ENCODE measurements at places on chromosomes 5 and 9.
A peak's percentile ranks its signal among the peaks of the same experiment; 100 is the strongest.

DNA sequence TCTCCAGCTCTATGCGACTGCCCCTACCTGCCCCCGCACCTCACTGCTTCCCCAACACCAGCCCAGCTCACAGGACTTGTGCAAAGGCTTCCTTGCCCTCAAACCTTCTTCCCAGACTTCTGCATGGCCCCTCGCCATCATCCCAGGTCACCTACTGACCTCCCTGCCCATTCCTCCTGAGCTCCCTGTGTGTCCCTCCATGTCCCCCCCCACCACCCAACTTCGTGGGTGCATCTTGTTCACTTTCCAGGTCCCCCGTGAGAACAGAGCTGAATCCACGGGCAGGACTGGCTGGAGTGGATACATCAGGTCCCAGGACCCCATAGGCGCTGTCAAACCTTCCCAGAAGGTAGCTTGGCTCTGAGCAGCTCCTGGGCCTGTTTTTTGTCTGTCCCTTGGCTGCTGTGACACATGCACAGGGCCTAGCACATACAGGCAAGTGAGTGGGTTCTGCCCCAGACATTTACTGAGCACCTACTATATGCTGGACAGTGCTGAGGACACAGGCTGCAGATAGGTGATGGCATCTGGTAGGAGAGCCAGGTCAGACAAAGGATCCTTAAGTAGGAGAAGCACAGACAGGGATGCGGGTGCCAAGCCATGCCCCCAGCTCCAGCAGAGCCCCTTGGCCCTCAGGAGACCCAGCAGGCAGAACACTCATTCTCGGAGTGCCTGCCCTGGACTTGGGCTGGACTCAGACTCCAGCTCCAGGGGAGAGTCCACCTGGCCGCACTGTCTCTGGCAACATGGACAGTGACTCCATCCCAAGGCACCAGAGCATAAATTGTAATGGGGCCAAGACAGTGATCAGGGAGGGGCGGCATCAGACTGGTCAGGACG is 15.0 kb downstream of the NINJ1 start:
- no peak for DNase-seq

GRCh38 chr5:61186634-61187033 is 24.4 kb upstream of the SMIM15 start:
- no peak for DNase-seq

- peak; percentile 76 for DNase-seq
Observed at GRCh38 chr5:150789943-150790611, 11.5 kb downstream of the SMIM3 start.

GRCh38 chr5:471750-472058 is 28.7 kb downstream of the EXOC3 start:
- peak; percentile 38 for DNase-seq

DNA sequence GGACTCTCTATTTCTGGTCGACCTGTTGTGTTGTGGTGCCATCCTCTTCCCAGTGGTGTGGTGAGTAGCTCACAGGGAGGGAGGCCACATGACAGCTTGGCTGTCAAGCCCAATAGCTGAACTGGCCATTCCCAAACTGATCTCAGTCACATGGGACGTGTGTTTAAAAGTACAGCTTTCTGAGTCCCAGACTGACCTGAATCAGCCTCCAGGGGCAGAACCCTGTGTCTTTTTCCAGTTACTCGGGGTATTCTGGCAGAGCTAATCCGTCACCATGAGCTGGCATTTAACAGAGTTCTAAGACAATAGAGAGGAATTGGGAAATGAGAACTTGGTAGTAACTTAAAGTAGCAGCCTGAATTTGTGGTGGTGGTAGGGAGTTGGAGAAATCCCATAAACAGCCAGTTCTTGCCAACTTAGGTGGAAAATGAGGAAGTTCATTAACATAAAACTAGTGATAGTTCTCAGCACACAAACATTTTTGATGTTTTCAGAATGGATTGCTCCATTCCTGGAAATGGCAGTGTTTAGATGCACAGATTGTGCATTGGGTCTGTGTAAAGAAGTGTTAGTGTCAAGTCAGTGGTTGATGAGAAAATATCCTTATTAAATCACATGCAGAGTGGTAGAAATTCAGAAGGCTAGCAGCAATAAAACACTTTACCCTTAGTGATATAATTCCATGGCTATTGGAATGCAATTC is 50.9 kb downstream of the GPR107 start:
- peak; percentile 80 for DNase-seq

DNA sequence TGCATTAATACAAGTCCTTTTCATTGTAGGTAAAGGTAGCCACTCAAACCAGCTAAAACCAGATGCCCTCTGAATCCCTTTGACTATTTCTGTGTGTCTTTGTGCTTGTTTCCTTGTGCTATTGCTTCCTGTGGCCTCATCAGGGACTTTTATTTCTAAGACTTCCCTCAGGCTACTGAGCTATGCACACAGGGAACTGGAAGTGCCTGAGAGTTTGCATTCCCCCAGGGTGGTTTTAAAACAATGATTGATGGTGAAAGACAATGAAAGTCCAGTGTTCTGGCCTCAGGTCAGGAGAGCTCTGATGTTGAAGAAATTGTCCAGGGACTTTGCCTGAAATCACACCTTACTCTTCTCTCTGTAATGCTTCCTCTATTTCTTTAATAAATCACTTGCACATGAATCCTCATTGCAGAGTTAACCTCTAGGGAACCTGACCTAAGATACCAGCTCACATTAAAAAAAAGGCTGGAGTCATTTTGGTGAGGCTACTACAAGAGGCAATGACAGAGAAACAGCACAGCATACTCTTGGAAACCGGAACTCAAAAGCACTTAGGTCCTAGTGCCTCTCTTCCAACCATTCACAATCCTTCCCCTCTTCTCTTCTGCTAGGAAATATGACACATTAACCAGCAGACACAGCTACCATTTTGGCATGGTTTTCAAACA is 158.1 kb upstream of the NREP start:
- no peak for DNase-seq

DNA sequence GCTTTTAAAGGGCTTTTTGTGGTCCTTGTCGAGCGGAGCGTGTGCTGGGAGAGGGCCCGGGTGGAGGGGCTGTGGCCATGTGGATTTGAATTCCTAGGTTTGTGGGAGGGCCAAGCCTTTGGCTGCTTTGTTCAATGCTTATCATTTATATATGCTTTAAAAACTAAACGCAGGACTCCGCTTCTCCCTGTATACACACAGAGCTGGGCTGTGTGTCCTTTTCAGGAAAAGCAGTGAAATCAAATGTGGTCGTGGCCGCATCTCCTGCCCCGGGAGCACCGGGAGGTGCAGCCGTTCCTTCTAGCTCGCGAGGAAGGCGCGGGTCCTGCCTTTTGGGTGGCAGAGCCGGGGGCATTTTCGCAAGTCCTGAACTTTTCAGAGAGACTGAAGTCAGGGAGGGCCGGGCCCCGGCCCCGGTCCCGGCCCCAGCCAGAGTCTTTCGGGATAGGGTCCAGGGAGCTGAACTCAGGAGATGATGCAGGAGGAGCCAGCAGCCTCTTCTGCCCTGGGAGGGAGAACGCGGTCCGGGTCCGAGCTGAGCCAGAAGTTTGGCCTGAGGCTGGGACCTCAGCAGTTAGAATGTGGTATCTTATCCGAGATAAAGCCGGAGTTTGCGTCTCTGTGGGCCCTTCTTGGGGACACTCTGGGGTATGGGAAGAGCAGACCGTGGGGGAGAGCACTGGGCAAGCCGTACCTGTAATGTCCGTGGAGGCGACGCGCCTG is 158.8 kb downstream of the C9orf152 start:
- peak; percentile 60 for DNase-seq

GRCh38 chr9:80952363-80952922 is 736.9 kb downstream of the TLE1 start:
- no peak for DNase-seq

DNA sequence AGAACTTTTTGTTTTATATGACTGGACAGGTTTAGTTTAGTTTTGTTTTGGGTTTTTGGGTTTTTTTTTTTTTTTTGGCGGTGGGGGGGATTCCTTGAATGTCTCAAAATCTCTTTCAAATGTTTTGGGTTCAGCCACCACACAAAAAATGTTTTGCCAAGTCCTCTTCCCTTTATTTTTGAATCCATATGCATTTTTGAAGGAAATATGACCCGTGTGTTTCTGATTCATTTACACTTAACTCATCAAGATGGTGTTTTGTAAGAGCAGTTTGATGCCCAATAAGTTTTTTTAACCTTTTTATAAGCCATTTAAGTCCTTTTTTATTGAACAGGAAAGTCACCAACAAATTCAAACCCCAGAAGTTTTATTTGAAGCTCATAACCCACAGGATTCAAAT is 209.8 kb downstream of the CWC27 start:
- DNase-seq = no peak

- no peak for DNase-seq
Observed at GRCh38 chr5:102833146-102833545, 78.0 kb downstream of the PAM start.

- DNase-seq = no peak
Observed at GRCh38 chr5:73120222-73121118, at the start of gene TMEM171. TSS of gene TMEM171 (plus strand) at chr5:73120575. CDS start at chr5:73123374, 2,799 bp downstream.

DNA sequence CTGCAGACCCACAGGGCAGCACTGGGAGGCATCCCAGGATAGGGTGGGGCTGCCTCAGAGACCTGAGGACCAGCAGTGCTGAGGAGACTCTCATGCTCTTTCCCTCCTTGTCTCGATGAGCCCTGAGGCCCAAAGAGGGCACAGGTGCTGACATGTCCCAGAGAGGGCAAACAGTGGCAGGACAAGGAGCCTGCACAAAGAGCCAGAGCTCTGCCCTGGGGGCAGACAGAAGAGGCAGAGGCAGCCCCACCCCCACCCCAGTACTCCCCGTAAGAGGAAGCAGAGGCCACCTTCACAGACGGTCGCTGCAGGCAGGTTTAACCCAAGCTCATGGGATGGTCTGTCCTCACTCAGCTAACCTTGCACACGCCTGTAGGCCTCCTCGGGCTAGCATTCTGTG is 29.4 kb upstream of the TTLL11 start:
- no peak for DNase-seq

DNA sequence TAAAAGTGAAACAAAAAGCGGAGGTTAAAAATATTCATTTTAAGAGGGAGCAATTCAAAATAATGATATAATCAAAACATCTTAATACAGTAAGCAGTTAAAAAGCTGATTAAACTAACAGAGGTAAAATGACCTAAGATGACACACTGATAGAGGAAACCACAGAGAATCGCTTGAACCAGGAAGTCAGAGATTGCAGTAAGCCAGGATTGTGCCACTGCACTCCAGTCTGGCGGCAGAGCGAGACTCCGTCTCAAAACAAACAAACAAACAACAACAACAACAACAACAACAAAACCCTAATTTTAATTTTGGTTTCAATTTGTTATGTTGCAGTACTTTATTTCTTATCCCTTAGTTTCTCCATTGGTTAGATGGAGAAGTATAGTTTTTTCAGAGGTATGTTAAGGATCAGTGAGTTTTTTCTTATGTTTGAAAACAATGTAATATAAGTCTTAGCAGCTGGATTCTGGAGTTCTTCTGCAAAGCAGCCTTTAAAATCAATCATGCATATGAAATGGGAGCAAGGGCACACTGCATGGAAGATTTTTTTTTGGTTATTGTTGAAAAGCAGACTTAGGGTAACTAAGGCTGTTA is 58.5 kb downstream of the MLANA start:
- DNase-seq = peak; percentile 94

DNA sequence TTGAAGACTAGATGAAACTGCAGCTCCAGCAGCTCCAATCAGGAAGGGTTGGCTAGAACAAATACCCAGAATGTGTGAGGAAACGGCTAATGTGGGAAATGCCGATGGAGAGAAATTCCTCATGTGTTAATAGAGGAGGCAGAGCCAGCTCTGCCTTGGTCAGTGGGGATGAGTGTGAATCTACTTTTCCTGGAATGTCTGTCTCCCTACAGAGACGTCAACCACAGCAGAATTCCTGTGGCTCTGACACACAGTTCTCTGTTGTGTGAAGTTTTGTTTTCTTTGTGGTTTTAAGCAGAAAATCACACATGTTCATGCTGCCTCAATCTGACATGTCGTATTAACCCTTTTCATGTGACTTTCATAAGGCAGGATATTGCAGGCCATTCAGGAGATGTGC is 476.6 kb upstream of the WWC1 start:
- DNase-seq = no peak

DNA sequence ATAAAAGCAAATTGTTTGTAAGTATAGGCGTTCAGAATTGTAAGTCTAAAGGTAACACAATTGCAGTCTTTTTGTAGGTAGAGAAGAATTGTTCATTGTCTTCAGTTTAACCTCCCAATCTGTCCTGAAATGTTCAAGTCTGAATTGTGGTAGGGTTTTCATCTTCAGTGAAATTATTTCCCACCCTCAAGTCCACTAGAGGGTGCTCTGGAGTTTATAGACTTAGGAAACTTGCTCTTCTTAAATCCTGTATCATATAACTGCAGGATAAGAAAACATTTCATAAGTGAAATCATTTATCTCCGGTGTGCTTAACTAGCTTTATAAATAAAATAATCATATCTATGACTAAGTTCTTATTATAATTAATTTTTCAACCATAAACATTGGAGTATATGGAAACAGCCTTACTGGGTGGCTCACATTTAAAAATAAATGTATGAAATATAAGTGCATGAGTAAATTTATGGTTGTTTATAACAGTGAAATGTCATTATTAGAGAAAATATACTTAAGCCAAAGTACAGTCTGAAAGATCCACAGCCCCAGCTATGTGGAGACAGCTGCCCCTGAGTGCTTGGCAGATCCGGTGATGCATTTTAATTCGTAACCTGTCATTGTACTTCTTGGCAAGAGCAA is 182.4 kb upstream of the OTULINL start:
- peak; percentile 61 for DNase-seq

GRCh38 chr5:171395042-171395441 is 7.4 kb downstream of the NPM1 start:
- no peak for DNase-seq
